ENCODE measurements at places on chromosomes 16 and 17. TPM values are rescaled to one million over a fixed set of nuclear protein-coding genes. Genes with fewer than 3 reads are reported as not detected.
A peak's percentile ranks its signal among the peaks of the same experiment; 100 is the strongest.

Gene ATP1B2
- 0.04 TPM for total RNA-seq

Gene PABPN1L
- total RNA-seq = not detected

Gene DNASE1L2
- total RNA-seq = 0.23 TPM

Gene BMERB1
- total RNA-seq = 10.3 TPM

- no peak for DNase-seq
Measured at GRCh38 chr17:9729735-9730420, 61.5 kb downstream of the DHRS7C start.

DNA sequence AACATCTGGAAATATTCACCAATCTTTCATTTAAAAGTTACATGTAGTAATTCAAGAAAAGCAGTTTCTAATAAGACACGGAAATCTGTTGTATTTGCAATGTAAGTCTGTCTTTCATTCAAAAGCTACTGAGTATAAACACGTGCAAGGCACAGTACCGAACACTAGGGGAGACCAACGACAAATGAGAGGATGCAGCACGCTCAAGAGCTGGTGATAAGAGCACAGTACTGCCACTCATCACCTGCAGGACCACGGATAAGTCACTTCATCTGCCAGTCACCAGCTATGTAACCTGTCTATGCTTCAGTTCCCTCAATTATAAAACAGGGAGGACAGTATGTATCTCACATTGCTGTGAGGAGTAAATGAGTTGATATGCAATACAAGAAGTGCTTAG lies 67.1 kb downstream of the CLEC18A start:
- DNase-seq = peak; percentile 29

DNA sequence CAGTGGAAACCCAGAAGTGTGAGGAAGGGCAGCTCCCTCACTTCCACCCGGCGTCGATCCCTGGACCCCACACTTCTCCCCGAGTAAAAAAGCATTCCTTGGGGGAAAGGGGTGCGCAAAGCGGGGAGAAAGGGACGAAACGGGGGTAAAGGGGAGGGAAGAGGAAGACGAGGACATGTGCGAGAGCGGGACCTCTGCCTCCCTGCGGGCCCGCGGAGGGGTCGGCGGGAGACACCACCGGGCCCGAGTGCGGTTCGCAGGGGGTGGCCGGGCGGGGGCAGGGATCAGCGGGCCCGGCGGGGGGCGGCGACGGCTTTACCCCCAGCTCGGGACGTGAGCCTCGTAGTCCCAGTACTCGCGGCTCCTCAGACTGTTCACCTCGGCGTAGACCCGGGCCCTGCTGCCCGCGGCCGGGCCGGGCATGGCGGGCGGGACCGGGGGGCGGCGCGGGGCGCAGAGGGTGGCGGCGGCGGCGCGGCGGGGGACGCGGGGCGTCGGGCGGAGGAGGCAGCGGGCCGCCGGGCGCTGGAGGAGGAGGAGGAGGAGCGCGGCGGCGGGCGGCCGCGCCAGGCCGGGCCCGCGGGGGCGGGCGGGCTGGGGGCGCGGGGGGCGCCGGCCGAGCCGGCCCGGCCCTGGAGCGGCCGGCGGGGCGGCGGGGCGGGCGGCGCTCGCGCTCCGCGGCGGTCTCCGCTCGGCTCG lies 443 bp downstream of the CSNK2A2 start:
- peak; percentile 11 for DNase-seq

DNA sequence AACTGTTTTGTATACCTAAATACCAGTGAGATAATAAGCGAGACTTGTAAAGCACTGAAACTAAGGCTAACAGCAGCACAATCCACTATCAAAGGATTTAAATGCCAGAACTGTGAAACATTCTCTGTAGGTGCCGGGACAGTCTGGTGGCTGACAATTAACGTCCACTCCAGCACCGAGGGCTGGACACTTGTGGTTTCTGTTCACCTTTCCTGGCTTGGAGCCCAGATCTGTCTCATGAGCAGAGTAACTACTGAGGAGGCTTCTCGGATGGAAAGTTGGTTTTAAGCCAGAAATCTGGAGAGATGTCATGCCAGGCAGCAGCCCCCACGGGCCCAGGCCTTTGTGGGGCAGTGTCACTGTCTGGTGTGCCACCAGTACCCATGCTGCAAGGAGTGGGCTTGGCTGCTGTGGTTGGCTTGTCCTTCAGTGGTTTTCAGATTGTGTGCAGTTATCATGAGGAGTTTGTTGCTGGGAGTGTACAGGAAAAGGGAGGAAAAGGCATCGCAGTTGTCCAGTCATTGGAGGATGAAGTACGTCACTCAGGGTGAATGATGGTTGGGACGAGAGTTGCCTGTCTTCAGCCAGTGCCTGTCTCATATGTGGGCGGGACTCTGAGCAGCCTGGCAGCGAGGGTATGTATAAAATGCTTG lies 35.5 kb downstream of the UBN1 start:
- peak; percentile 52 for DNase-seq

GRCh38 chr16:9966569-9967157 lies 215.6 kb downstream of the GRIN2A start:
- no peak for DNase-seq

Measured in hepatocyte (in vitro differentiated cells).